Right ventricle myocardium inferior (tissue), 1 donor: ENCODE measurements at places on chromosomes 12 and 14. TPM values are rescaled to one million over a fixed set of nuclear protein-coding genes. Genes with fewer than 3 reads are reported as not detected.

GRCh38 chr14:105135700-105136395 is 32.7 kb downstream of the JAG2 start:
- DNase-seq: no peak

GRCh38 chr12:11638315-11638916 is 11.1 kb upstream of the ETV6 start:
- DNase-seq: no peak

The PTPRO gene
- total RNA-seq: 1.3 TPM

- DNase-seq: no peak
These were observed 7.2 kb upstream of the SELPLG start for GRCh38 chr12:108640802-108641445.

GRCh38 chr14:95267306-95267705 is 52.4 kb downstream of the CLMN start:
- no peak for DNase-seq

DNA sequence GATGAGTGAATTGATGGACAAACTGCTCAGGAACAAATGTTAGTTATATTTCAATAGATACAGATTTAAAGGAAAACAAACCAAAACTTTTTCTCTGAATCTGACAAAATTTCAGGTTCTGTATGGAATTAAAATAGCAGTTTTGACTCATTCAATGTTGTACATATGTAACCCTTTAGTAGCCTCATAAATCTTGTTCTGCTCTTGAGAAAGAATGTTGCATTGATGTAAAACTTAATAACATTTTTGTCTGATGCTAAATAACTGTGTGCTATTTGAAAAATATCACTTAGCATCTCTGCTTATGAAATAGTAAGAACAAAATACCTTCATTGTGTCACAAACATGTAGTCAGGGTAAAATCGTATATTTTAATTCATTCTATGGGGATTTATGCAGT is 168.9 kb upstream of the NOVA1 start:
- no peak for DNase-seq

- no peak for DNase-seq
These were observed 1.0 kb upstream of the KDM2B start for GRCh38 chr12:121581686-121582429.

GRCh38 chr14:41986700-41987099 is 380.0 kb downstream of the LRFN5 start:
- no peak for DNase-seq
